ENCODE measurements at places on chromosomes 2 and 18.

DNA sequence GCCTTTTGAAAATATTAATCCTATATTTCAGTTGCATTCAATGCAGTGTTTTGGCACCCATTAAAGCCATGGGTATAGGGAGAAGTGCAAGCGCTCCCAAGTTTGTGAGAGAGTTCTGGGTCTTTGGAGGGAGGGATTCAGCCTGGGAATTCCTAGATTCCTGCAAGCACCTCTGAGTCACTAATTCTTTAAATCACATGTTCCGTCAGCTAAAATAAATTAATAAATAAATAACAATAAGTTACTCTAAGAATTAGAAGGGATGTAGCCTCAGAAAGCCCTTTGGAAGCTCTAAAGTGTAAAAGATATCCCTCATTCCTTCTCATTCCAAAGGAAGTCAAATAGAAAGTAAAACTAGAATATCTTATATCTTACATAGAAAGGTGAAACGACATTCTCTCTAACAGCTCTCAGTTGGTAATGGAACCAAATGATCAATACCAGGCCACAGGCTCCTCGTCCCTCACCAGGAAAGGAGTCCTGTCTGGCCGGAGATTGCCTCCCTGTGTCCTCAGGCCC lies 222.4 kb upstream of the RBBP8 start:
- no peak for DNase-seq

GRCh38 chr2:191690327-191690726 lies 12.4 kb downstream of the NABP1 start:
- DNase-seq, result no peak

GRCh38 chr2:46097714-46098480 lies 199.3 kb upstream of the EPAS1 start:
- DNase-seq, result peak; percentile 74

DNA sequence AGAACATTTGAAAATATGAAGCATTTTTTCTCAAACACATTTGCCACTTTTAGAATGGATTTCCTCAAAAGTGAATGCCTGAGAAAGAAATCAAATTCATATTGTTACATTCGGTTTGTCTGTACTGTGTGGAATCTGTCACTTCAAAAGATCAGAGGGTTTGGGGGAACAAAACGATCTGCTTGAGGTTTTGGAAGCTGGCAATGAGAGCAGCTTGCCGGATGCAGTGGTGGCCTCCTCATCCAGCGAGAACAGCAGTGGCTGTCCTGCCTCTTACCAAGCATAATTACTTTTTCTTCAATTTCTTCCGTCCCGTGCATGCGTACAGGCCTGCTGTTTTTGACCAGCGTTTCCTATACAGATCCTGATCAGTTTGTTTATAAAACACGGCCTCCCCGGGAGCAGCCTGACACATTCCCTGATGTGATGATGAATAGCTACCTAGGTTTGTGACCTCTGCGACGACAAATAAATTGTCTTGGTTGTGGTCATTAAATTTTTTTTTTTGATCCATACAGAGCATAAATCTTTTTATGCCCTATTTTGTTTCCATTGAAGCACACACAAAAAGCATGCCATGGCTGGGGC lies 45.2 kb downstream of the ITGA6 start:
- no peak for DNase-seq

DNA sequence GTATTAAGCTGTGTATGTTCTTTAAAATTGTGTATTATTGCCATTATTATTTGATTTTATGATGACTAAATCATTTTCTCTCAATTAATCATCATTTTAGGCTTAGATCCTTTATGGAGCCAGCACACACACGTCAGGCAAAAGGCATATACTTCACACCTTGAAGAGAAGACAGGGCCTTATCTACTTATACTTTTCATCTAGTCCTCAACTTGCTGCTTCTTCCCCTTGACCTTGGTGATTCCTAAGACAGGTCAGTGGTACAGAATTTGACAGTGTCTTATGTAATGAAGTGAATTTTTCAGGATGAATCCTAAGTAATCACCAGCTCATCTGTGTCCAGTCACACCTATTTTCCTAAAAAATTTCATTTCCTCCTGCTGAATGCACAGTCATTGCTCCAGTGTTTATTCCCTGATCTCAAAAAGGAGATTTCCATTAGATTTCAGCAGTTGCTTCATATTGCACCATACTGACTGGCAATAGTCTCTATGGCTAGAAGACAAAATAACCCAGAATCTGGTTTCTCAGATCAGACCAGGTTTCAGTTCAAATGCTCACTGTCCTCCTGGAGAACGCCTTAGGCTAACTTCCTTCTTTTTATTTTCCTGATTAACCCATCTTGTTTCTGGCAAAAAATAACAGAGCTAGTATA lies 235.7 kb downstream of the PTH2R start:
- DNase-seq, result no peak

DNA sequence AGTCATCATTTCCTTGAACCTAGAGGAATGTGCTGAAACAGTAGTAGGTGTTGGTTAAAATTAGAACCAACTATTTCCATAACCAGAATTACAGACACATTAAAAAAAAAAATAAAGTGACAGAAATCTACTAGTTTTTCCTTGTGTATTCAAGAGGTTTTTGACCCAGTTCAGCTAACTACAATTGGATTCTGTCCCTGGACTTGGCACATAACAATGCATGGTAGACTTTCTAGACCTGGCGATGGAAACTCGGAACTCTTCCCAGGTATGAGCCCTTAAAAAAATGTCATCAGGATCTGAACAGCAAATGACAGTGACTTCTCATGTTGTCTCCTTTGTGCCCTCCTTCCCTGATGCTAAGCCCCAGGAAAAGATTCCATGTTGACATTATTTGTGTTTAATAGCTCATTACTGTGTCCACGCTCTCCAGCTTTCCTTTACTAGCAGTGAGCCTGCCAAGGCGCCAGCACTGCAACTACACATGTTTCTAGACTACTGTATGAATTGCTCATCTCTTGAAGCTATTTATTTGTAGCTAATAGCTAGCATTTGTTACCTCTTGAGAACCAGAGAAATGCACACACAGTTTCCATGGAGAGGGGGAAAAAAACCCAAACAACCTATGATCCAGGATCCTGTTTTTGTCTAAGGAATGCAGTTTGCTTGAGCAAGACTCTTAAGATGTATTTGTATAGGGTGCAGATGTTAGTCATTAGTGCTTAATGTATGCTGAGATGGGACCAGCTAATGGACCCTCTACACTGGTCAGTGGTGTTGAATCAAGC lies 148.5 kb downstream of the FMNL2 start:
- DNase-seq, result peak; percentile 63

DNA sequence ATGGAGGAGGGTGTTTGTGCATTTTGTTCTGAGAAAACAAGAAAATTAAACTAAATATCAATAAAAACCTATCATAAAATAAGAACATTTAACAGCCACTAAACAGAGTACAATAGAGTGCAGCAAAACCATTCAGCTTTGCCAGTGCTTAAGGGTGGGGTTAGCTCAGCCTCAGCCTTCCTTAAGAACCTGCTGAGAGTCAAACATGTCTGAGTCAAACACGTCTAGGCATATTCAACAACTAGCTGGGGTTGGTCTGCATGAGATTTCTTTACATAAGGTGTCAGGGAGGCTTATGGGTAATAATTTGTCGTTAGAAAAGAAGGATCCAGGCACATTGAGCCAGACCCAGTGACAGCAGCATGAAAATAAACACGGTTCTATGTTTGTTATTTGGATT lies 298.2 kb downstream of the SP3 start:
- DNase-seq, result no peak

- no peak for DNase-seq
Measured at GRCh38 chr18:68778280-68778886, 19.5 kb upstream of the CCDC102B start.

DNA sequence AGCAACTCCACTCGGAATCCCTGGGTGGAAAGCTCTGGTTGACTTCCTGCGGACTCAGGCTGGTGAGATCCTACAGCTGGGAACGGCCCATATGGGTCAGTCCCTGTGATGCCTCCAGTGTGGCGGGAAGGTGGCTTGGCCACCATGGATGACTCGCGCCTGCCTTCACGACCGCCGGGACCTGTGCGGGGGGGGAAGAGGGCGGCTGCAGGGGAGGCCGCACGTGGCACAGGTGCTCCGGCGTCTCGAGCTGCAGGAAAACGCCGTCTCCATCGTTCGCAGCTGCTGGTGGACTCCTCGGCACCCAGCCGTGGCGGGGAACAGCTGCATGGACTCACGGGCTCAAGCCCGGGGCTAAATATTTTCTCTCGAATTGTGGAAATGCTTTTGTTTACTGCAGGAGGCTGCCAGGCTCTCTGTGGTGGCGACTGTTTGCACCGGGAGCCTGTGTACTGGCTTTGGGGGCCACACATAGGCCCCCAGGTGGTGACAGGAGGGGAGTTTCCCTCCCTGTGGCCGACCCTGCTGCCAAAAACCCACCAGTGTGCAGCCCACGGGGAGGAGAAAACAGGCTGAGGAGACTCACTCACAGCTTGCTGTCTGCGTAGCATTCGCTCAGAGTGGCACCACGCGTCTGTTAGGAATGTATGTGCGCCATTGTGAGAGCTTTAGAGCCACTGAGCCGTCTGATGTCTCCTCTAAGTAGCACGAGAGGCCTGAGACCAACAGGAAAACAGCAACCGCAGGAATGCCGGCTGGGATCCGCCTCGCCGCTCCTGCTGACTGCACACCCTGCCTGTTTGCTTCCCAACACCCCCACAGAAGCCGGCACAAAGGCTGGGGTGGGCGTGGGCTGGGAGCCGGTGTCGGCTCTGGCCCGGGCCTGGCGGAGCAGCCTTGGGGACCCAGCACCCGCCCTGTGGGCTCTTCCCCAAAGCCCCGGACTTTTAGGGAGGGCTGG lies 89.2 kb downstream of the NFATC1 start:
- DNase-seq, result peak; percentile 86

GRCh38 chr2:209331291-209331844 lies 92.5 kb upstream of the MAP2 start:
- no peak for DNase-seq

DNA sequence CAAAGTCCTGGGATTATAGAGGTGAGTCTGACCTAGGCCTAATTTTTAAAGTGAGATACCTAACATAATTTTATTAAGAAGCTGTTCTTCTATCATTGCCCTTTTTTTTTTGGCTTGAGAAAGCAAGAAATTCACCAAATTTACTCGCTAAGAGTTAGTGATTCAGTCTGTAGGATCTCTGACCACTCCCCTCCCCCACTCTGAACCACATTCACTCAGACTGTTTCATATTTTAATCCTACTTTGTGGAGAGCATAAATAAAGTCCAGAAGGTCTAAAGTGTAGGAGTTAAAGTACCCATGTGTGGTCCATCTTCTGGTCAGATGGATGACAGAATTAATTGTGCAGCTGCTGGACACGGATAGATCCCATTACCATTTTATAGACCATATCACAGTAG lies 115.8 kb upstream of the MGAT5 start:
- no peak for DNase-seq

DNA sequence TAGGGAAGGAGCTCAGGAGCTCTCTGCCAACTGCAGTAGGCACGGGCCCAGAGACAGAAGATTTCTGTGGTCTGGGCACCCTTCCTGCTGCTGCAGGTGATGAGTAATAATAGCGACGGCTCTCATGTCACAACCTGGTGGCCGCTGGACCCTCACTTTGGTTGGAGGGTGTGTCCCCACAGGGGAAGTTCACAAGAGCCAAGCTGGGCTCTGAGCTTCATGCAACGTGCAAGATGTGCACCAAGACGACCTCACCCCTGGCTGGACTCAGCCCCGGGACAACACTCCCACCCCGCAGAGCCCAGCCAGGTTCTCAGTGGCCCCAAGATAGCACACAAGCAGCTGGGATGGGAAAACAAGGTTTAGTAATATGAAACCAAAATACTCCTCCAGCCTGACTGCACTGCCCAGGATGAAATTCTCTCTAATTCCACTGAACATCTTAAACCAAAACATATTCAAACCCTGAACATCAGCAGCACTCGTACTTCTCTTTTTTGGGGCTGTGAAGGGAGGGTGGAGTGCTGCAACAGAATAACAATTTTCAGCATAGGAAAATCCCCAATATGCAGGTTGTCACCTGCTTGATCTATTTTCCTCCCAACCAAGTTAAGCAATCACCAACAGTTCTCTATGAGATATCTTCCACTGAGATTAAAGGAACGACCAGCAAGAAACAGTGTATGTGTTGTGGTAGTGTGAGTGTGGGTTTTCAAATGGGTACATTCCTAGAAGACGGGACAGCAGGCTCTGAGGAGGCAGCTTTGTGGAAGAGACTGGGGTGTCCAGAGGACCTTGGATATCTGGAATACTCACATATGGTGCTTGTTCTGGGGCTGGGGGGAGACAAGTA lies 26.5 kb downstream of the BCL2 start:
- no peak for DNase-seq

DNA sequence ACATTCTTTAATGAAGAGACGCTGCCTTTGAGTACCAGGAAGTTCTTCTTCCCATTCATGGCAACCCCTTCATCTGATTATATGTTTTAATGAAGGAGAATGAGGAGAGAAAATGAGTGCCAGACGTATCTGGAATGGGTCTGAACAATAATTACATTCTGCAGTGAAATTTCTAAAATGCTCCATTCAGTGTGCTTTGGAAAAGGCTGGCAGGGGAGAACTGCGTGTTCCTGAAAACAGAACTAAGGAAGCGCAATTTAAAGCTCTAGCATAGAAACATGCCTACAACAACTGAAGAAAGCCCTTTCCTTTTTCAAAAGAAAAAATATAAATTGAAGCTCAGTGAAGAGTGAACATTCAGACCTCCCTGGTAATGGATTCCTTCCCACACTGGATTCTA lies 58.8 kb downstream of the BOD1L2 start:
- no peak for DNase-seq

GRCh38 chr2:179349670-179350303 lies 85.2 kb upstream of the SESTD1 start:
- no peak for DNase-seq

- no peak for DNase-seq
Measured at GRCh38 chr18:74631623-74632350, 34.1 kb downstream of the ZNF407 start.

- DNase-seq, result no peak
Measured at GRCh38 chr2:74199275-74199701, 873 bp downstream of the MTHFD2 start.

GRCh38 chr2:227433171-227433570 lies 38.8 kb upstream of the AGFG1 start:
- no peak for DNase-seq

GRCh38 chr2:151791545-151791944 lies 36.7 kb downstream of the ARL5A start:
- no peak for DNase-seq
